Fibroblast of skin of left quadriceps (primary cell): ENCODE measurements at places on chromosomes 3 and 15.

GRCh38 chr15:65209701-65210643 lies 1.3 kb downstream of the CILP start:
- DNase-seq = no peak

GRCh38 chr3:2554656-2555055 lies 456.0 kb downstream of the CNTN4 start:
- no peak for DNase-seq

GRCh38 chr15:53324061-53324460 lies 435.4 kb downstream of the WDR72 start:
- DNase-seq = no peak

DNA sequence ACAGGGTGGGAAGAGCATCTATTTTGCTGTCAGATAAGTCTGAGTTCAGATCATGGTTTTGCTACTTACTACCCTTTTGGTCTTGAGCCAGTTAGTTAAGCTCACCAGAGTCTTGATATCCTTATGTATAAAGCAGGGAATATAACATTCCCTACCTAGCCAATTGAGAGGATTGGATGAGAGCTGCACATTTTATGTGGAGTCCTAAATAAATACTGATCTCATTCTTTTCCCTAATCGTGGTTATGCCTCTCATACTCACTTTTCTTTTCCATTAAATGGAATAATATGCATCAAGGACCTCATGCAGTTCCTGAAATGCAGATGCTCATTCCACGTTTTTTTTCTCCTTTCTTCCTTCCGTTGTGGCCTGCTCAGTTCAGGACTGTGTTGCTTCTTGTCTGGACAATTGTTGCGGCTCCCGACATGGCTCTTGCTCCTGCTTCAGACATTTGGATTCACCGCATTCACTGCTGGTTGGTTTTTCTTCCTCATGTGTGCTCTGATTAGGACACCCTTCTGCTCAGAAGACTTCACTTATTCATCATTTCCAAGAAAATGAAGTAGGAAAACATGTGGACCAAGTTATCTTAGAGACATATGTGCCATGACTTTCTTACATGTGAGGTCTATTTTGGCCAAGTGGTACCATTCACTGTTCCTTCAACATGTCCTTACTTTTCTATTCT lies 90.2 kb downstream of the NFKBIZ start:
- no peak for DNase-seq

- no peak for DNase-seq
Measured at GRCh38 chr3:167078070-167078622, 302.0 kb downstream of the ZBBX start.

GRCh38 chr15:39357480-39358268 lies 223.2 kb upstream of the THBS1 start:
- DNase-seq = no peak

DNA sequence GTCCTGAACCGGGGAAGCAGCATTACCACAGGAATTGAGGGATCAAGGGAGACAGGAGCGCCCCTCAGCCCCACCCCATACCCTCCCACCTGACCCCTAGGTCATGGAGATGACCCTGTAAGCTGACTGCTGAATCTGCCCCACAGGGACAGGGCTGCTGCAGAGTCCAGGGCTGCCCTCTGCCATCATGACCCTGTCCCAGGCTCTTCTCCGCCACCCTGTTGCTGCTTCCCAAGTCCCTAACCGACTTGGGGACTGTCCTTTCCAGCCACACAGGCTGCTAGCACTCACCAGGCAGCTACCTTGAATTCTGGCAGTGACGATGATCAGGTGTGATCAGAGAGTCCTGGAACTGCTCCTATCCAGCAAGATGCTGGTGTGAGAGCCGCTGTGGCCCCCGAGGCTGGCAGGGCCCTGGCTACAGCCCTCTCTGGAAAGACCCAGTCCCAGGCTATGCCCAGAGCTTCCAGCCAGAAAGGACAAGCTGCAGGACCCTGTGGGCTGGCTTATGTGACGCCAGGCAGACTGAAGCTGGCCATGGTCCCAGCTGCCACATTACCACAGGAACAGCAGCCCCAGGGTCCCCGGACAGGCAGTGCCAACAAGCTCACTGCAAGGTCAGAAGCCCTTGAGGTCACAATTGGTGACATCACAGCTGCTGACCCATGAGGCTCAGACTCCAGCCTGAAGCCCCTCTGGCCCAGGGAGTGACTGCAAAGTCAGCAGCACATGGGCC lies at the start of gene C3orf22:
C3orf22 (minus strand) TSS at position 597 of the 736 bp plus-strand sequence. CDS start 5,542 bp downstream, outside the sequence.
- DNase-seq = no peak

DNA sequence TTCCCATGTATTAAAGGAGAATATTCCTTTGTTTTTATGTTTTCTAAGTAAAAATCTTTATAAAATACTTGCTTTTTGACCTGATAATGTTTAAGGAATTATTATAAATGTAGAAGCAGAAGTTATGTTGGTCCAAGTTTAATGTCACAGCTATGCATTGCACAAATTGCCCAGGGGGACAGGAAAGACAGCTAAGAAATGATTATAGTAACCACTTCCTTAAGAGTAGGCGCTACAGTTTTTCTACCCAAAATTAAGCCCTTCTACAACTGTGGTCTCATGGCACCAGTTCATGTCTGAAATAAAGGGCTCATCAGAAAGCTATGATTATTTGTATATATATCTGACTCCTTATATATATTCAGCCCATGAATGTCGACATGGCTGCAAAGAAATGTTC lies 176.4 kb downstream of the GBE1 start:
- DNase-seq = no peak

DNA sequence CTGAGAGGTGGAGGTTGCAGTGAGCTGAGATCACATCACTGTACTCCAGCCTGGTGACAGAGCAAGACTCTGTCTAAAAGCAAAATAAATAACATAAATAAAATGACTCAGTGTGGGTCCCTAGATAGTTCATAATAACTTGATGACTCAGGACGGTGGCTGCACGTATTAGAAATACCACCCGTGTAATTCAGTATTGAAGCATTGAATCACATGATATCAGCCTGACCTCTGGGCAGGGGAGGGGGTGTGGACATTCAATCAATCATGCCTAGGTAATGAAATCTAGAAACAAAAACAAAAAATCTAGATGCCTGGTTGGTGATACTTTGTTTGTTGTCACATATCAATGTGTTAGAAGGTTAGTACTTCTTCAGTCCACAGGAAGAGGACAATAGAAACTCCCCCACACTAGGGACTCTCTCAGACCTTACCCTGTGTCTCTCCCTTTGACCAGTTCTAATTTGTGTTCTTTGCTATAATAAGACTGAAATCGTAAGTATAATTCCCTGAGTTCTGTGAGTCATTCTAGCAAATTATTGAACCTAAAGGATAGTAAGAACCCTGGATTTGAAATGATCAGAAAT lies 177.3 kb downstream of the GAP43 start:
- DNase-seq = peak; percentile 32

DNA sequence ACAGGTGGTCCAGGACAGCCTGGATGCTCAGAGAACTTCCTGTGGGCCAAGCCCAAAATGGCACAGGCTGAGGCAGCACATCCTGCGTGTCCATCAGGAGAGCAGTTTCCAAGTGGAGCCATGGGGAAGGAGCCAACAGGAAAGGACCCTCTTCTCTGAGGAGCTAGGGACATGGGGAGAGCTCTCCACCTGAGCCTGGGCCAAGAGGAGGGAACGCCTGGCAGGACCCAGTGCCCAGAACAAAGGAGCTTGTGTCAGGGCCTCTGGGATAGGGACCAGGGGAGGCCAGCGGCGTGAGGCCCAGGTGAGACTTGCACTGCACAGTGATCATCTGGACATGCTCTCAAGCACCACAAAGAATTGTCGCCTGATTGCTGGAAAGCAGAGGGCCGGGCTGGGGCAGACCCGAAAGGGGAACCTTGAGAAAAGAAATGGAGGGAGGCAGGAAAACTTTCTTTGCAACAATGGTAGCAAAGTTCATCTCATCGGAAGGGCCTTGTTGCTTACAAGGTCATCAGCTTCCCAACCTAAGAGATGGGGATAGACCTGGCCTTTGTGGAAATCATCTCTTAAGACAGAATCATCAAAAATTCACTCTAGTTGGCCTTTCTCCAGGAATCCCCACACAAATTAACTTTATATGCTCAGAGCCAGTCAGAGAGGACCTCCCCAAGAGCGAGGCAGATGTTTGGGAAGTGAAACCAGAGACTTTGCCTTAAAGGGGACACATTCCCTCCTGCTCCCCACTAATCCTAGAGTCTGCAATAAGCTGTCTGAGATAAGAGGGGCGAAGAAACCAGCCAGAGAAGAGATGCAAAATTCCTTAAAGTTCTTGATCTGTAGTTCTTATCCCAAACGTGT lies 47.7 kb upstream of the HES1 start:
- no peak for DNase-seq

DNA sequence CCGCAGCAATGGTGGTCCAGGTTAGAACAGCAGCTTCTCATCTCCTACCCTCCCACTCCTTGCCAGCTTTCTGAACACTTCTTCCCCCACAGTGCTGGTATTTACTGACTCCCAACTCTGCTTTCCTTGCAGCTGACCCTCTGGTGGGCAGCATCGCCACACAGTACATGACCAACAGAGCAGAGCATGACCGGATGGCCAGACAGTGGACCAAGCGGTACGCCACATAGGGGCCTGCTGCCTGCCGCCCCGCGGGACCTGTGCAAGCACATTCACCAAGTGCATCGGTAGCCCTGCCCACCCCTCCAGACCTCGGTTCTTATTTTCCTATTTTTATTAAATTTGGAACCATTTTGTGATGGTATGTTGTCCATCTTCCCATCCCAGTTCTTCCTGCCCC lies 216.2 kb upstream of the UBE2E1 start:
- DNase-seq = no peak

- DNase-seq = no peak
Measured at GRCh38 chr15:51718219-51718618, 19.2 kb downstream of the LYSMD2 start.

DNA sequence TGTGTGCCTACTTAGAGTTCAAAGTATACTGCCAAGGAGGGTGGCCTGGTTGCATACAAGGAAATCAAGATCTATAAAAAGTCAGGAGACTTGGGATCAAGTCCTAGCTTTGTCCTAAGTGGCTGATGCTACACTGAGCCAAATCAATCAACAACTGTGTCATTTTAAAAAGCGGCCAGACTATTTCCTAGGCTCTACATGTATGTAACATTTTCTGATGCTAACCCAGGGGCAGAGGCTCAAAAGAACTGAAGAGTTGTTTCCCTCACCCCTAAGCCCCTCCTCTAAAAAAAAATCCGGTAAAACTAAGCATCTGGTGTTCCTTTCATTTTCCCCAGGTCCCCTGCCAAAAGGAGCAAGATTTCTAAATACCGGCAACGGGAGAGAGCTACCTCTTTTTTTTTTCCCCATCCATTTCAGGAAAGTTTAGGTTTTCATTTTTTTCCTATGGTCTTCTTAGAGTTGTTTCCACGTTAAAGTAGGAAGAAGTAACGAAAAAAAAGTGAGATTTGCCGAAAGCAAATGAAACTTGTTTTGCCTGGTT lies 18.8 kb upstream of the CHD2 start:
- DNase-seq = no peak
